ENCODE measurements at places on chromosomes 13 and 19.

DNA sequence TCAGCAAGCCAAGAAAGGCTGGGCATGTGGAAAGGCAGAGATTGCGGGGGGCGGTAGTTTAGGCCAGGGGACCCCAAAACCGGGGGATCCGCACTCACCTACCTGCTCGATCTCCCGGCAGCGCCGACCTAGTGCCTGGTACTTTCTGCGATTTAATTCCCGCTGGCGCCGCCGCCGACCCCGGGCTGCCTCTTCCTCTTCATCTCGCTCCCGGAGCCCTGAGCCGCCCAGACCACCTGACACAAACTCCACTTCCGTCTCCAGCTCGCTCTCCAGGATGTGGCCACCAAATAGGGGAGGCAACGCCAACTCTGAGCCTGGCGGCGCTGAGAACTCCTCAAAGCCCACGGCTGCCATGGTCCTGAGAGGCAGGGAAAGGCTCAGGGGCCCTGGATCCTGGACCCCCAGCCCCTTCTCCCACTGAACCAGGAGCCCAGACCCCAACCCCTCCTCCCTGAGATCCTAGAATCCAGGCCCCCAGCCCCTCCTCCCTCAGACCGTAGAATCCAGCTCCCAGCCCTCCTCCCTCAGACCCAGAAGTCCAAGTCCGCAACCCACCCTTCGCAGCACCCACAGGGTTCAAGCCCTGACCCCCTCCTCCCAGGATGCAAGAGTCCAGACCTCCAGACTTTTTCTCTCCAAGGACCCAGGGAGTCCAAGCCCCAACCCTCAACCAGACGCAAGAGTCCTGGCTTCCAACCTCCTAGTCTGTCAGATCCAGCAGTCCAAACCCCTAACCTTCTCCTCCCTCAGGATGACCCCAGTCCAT, 933 bp downstream of the TFPT start:
- DNase-seq: no peak

GRCh38 chr13:95624020-95624419, 20.5 kb downstream of the DZIP1 start:
- DNase-seq: no peak

DNA sequence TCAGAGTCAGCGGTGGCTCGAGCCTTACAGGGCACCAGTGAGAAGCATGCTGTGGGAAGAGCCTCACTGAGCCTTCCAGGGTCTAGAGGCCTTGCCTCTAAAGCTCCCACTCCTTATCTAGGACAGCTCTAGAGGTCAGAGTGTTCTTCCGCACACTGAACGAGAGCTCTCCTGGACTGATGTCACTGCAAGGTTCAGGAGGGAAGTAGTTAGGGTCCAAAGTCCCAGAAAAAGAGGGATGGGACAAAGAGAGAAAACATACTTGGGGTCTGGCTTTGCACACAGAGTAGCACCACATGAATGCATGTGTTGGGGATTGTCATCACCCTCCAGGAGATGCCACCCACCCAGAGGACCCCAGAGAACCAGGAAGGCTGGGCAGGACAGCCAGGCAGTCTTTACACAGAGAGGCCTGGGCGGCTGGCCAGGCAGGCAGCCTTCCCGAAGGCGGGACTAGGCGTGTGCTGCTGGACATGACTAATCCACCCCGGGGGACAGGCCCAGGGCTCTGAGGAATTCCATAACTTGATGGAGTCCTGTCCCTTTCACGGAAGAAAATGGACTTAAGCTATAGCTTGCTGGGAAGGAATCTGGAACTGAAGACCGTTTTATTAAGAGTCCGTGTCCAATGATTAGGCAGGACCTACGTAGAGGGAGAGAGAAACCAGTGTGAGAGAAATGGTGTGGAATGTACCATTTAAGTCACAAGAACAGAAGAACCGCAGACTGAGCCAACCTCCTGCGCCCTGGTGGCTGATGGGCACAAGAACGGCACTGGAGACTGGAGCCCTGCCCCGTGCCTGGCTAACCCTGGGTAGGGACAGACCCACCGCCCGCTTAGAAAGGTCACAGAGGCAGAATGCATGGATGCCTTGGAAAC, 16.6 kb upstream of the EPHX3 start:
- peak; percentile 44 for DNase-seq

DNA sequence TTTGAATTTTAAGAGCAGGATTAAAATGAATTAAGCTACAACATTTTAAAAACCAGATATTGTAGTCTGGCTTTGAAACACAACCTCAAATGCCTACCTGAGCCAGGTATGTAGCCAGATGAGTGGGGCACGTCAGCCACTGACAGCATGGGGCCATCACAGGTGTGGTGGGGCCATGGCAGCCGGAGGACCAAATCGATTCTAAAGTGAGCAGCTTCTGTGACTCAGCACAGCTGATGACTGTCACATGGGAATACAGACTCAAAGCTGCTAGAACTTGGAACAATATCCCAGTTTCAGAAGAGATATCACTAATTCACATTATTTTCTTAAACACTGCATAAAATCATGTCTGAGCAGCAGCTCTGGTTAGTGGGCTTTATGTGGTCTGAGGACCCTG, 52.8 kb downstream of the SERP2 start:
- no peak for DNase-seq

DNA sequence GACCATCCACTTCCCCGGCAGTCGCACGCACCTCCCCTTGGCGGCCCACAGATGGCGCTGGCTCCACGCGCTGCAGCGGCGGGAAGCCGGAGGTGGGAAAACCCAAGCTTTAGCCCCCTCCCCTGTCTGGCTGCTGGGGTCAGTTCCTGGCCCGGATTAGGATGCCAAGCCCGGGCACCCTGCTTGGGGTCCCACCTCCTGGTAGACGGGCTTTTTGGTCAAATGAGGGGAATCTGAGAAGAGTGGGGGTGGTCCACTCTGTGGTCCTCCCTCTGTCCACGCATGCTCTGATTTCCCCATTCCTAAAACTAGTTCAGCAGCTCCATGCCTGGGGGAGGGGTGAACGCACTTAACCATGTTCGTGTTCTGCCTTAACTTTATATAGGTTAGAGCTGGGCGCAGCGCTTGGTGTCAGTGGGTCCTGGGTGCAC, 8.1 kb upstream of the ADGRE2 start:
- DNase-seq: no peak

GRCh38 chr19:32971012-32971595, 654 bp downstream of the CEP89 start:
- no peak for DNase-seq

DNA sequence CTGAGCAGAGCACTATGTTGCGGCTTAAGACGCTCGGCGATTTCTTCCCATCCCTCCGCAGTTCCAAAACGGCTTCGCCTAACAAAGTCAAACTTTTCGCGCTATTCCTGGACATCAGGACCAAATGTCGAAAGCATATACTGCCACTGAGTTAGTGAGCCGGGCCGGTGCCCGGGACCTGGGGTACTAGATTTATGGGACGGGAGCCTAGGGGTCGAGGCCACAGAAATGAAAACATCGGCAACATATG, 699 bp downstream of the RCBTB2 start:
- peak; percentile 39 for DNase-seq

DNA sequence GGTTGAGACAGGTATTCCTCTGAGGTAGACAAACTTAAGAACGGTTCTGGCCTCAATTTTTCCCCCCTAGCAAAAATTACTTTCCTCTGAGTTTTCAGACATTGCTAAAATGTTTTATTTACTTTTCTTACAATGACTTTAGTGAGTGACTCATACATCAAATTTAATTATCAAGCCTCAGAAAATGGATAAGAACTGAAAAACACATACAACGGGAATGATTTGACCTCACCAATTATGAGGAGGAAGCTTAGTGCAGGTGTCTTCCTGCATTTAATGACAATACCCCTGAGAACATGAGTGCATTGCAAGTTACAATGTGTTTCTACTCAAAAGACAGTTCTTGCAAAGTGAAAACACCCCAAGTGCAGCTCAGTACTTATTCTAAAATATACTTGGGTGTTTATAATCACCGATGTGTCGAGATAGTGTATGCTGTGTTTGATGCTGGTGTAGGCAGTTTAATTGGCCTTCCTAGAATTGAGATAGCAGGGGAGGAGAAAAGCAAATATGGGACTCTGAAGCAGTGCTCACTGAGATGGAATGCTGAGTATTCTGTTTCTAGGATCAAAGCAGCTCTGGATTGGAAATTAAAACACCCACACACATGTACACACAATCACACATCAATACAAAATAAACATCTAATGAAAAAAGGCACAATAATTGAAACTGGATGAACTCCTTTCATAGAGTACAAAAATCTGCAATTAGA, 189.5 kb upstream of the SLC10A2 start:
- no peak for DNase-seq

- no peak for DNase-seq
These were observed 99.4 kb upstream of the SERP2 start for GRCh38 chr13:44273991-44274770.

DNA sequence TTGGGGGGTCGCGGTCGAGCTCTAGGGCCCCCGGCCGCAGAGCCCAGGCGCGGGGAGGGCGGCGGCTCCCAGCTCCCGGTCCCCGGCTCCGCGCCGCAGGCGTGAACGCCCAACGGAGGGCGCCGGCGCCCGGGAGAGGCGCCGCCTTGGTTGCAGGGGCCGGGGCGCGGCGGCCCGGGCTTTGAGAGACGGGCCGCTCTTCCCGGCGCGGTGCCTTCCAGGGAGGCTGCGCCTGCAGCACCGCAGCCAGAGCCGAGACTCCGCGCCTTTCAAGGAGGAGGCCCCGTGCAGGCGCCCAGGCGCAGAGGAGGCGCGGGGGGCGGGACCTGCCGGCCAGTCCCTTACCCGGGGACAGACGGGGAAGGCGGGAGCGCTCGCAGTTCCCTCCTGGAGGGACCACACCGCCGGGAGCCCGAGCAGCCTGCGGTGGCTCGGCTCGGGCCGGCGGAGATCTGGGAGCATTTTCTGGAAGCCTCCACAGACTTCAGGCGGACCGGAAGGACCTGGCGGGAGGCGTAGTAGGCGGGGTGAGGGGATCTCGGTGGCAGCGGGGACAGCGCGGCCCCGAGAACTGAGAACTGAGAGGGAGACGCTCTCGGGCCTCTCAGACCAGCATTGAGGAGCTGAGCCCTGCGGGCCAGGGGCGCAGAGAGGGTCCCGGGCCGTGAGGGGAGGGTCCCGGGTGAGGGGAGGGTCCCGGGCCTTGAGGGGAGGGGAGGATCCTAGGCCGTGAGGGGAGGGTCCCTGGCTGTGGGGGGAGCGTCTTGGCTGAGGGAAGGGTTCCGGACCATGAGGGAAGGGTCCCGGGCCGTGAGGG, 25.5 kb upstream of the MCF2L start:
- peak; percentile 73 for DNase-seq

DNA sequence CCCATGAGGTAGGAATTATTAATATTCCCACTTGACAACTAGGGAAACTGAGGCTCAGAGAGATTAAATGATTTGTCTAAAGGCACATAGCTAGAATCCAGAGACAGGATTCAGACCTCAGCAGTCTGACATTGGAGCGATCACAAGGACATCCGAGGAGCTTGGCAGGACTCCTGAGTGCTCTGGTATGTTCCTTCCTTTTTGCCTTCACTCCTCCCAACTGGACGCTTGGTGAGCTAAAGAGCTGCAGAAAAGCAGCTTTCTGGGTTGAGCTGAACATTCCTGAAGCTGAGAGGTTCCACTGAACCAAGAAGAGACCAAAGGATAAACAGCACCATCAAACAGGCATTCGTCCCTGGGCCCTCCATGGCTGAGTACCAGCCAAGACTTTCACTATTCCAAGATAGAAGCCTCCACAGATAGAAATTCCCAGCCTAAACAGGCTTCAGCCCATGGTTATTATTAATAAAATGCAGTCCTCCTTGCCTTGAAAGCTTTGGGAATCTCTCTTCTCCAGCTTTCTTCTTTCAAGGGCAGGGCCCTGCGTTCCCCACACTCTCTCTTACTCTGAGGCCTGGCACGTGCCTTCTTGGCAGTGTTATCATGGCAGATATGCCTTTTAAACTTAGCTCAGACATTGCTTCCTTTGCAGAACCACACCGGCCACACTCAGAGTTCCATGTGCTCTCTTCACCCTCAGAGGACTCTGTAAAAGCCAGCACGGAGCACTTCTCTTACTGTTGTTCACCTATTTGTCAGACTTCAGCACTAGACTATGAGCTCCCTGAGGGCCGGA, 97.1 kb downstream of the CYSLTR2 start:
- peak; percentile 75 for DNase-seq

GRCh38 chr13:92842145-92842544, 384.5 kb upstream of the GPC6 start:
- no peak for DNase-seq

- no peak for DNase-seq
These were observed 17.0 kb downstream of the RBM26 start for GRCh38 chr13:79389026-79389425.

- DNase-seq: no peak
These were observed 2.4 kb downstream of the KANK2 start for GRCh38 chr19:11194656-11195558.

DNA sequence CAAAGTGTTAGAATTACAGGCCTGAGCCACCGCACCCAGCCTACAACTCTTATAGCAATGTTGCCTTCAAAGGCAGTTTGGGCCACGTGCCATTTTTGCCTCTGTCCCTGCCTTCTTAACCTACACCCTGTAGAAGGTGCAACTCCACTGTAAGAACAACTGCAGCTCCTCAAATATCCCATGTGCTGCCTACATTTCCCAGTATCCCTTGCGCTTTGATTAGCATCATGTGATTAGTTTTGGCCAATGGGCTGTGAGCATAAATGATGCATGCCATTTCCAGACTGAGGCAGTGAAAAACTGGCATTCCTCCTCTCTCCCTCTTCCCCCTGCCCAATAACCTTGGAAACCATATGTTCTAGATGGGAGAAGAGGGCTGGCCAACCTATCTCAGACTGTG, 75.2 kb upstream of the MRI1 start:
- no peak for DNase-seq

GRCh38 chr19:30802424-30803013, 430.3 kb downstream of the ZNF536 start:
- no peak for DNase-seq

DNA sequence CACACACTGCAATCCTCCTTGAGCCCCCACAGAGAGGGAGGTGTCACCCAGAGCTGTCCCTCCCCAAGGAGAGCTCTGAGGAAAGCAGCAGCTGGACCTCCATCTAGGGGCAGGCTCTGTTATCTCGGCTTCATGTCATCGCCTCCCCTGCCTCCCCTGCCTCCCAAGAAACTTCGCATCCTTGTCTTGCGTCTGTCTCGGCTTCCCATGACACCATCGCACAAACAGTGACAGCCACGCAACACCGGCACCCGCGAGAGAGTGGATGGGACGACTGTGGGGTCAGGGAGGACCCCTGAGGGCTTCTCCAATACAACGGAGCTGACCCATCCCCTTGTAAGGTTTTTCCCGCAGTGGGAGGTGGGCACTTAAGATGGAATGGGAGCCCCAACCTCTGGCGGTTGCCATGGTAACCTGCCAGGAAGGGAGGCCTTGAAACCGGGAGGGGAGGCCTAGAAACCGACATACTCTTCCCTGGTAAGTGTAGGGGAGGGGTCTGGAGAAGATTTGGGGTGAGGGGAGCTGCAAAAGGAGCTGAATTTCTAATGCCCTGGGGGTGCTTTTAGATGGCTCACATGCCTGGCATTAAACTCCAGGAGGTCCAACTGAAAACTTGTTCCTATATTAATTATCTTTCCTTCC, 16.3 kb downstream of the TLE2 start:
- DNase-seq: no peak

DNA sequence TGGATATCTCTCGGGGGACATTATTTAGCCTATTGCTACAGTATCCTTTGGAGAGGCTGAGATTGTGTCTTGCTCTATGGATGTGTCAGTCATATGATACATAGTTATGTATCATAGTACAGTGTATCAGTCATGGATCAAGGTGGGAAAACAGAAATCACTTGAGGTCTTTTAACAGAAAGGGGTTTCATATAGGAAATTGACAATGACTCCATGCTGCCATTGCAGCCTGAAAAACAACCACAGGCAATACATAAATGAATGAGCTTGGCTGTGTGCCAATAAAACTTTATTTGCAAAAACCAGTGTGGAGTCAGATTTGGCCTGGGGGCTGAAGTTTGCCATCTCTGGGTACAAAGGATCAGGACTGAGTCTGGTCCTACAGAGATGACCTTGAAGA, 35.4 kb downstream of the COLGALT1 start:
- no peak for DNase-seq

All from thyroid gland (tissue), 4 donors.